ENCODE measurements at places on chromosomes 3 and 15. TPM values are rescaled to one million over a fixed set of nuclear protein-coding genes. Genes with fewer than 3 reads are reported as not detected.

GRCh38 chr3:106010829-106011228, 142.0 kb upstream of the CBLB start:
- DNase-seq = no peak

DNA sequence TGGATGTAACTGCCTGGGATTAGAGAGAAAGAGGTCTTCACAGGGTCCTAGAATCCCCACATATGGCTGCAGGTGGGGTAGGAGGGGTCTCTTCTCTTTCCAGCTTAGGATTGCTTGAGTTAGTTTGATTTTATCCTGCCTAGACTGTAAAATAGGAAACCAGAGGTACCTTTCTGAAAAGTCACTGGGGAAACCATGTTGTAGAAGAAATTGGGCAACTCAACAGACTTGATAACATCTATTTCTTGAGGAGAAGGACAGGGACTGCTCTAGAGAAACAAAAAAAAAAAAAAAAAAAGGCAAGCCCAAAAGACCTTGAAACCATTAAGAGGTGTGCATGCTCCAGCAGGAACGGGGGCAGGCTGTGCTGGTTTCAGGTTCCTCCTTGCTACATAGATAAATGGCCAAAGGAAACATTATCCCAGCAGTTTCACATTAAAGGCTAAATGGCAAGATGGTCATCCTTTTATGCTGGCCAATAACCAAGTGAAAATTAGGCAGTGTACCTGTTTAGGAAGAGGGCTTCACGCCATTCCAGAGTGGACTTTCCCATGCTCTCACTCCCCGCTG, 116.1 kb downstream of the ALDH1A2 start:
- no peak for DNase-seq

- DNase-seq = no peak
Observed at GRCh38 chr3:140292170-140292569, 357.2 kb downstream of the CLSTN2 start.

DCP1A gene
- total RNA-seq = 17.0 TPM

NEIL1 gene
- total RNA-seq = 21.3 TPM

GRCh38 chr3:149449182-149449581, 25.3 kb upstream of the TM4SF4 start:
- DNase-seq = no peak
